Thoracic aorta (tissue), 2 donors: ENCODE measurements at places on chromosomes 2 and 18.
A peak's percentile ranks its signal among the peaks of the same experiment; 100 is the strongest.

DNA sequence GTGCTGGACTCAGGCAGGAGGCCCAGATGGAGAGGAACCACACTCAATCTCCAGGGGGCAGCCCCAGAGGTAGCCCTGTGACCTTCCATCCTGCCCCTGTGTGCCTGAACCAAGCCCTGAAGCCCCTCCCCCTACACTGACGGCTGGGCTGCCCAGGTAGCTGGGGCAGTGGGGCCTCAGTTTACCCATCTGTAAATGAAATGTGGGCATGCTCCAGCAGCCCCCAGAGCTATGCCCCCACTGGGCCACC lies 15.8 kb downstream of the CROCC2 start:
- no peak for DNase-seq

DNA sequence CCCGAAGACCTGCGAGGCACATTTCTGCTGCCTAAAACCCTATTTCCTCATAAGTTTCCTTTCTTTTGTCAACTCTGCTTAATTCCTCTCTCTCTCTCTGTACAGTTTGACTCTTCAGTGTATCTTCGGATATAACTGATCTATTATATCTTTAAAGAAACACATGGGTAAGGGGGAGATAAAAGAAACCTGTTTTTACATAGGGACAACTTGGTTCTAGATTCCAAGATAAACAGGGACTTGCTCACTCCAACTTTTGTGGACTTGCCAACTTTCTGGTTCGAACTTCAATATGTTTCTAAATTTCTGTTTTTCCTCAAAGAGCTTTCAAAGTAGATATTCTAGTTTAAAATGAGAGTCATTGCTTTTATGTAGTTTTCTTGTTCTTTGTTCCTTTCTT lies 182.7 kb upstream of the EPC2 start:
- no peak for DNase-seq

GRCh38 chr2:44705876-44706480 lies 235.5 kb upstream of the SIX3 start:
- DNase-seq = no peak

GRCh38 chr18:7749510-7749981 lies 182.4 kb downstream of the PTPRM start:
- DNase-seq = no peak

DNA sequence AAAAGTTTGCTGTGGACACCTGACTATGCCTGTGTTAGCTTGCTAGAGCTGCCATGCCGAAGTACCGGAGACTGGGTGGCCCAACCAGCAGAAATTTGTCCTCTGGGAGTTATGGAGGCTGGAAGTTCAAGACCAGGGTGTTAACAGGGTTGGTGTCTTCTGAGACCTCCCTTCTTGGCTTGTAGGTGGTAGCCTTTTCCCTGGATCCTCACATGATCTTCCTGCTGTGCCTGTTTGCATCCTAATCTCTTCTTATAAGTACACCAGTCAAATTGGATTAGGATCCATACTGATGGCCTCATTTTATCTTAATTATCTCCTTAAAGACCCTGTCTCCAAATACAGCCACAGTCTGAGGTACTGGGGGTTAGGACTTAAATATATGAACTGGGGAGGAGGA lies 845 bp downstream of the TMEM177 start:
- no peak for DNase-seq

DNA sequence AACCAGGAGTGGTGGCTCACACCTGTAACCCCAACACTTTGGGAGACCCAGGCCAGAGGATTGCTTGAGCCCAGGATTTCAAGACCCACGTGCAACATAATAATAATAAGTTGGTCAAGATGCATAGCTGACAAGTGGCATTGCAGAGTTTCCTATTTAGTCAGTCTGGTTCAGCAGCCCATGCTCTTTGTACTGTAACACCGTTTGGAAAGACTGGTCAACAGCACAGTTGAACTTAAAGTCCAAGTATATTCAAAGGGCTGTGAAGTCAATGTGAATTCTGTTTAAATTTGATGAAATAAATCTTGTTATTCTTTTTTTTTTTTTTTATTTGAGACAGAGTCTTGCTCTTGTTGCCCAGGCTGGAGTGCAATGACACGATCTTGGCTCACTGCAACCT lies 1.5 kb upstream of the TRMT61B start:
- no peak for DNase-seq

DNA sequence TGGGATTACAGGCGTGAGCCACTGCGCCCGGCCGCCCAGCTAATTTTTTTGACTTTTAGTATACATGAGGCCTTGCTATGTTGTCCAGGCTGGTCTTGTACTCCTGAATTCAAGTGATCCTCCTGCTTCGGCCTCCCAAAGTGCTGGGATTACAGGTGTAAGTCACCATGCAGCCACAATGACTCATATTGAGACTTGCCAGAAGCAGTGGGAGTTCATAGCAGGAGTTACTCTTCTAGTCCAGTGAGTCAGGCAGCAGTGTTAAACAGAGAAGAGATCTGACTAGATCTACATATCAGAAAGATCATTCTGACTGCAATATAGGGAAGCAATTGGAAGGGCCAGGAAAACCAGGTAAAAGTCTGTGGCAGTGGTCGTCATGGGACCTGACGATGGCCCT lies 1.5 kb upstream of the FLACC1 start:
- DNase-seq = no peak

DNA sequence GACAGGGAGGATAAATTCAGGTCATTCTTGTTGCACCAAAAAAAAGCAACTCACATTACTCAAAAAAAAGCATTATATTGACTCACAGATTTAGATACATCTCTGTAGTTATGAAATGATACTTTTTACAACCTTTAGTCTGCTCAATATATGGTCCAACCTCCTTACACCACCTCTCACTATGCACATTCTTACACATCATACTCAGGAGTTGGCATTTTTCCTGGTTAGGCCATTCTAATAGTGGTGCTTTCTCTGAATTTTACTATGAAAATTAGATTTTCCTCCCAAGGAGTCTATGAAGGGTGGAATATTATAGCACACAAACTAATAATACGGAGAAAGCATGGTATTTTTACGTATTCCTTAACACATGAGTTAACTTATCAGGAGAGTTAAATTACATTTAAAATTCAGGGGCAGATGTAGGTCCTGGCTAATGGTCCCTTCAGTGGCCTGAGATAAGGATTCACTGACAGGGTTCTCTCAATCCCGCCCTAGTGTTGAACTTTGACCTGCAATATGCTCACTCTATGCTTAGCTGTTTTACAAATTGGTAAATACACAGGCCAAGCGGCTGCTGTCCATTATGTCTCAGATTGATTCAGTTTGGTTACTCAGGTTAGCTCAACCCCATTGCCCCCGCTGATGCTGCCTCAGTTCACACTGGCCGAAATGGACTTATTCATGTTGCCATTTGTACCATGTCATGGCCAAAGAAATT lies 153.6 kb downstream of the NCKAP5 start:
- DNase-seq = no peak

DNA sequence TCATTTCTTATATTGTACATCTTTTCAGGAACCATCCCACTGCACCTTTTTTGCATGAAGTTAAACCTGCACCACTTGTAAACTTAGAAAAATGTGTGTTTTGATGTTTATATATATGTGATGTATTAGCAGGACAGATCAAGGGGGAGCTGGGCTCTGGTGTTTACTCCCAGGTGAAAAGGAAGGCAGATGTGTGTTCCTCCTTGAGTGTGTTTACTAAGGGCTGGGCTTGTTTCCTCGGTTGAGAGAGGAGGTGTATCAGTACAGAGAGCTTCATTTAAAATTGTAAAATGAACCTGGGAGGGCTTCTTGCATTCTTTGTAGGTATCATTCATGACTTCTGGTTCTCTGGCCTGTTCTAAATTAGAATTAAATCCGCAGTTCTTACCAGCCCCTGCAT lies 14.8 kb downstream of the LPIN1 start:
- DNase-seq = no peak

- DNase-seq = no peak
Measured at GRCh38 chr2:128516938-128517337, 198.3 kb upstream of the HS6ST1 start.

DNA sequence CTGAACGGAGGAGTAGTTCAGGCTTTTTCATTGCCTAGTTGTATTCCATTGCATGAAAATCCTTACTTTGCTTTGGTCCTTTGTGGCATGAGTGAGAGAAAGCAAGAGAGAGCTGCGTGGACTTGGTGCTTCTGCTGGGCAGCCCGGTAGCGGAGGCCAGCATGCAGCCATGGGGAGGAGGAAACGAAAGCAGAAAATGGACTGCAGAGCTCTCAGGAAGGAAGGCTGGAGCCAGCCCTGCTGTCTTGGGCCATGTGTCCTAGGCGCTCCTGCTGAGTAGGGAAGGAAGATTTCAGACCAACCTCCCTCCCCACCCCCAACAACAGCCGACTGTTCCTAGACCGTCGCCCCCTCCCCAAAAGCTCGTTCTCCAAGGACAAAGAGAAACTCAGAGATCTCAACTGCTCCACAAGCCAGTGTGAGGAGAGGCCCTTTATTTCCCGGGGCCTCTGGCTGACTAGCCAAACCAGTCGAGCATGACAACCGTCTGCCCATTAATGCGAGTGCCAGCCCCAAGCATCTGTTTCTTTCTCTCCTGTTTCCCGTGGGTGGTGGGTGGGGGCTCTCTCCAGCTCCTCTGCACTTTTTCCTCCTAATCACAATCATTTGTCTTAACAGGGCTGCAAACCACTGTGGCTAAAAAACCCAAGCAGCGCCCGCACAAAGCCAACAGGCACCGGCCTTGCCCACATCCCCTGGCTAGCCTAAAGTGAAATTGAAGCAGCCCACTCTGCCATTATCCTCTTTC lies 66.8 kb upstream of the FZD7 start:
- DNase-seq = no peak

DNA sequence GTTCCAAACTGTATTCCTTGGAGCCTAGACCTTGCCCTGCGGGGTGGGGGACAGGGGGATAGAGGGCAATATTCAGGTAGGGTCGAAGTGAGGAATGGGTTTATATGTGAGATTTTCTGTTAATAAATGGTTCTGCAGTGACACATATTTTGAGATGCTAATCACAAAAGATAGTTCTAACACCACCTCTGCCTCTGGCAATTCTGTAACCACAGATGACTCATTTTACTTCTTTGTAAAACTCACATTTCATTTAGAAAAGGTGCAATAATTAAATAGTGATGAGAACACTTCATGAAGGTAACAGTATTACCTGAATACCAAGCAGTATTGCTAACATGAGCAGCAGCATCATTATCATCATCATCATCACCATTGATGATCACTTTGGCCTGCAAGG lies 306.6 kb downstream of the SUCLG1 start:
- no peak for DNase-seq

GRCh38 chr2:159855557-159856061 lies 57.6 kb upstream of the CD302 start:
- no peak for DNase-seq

DNA sequence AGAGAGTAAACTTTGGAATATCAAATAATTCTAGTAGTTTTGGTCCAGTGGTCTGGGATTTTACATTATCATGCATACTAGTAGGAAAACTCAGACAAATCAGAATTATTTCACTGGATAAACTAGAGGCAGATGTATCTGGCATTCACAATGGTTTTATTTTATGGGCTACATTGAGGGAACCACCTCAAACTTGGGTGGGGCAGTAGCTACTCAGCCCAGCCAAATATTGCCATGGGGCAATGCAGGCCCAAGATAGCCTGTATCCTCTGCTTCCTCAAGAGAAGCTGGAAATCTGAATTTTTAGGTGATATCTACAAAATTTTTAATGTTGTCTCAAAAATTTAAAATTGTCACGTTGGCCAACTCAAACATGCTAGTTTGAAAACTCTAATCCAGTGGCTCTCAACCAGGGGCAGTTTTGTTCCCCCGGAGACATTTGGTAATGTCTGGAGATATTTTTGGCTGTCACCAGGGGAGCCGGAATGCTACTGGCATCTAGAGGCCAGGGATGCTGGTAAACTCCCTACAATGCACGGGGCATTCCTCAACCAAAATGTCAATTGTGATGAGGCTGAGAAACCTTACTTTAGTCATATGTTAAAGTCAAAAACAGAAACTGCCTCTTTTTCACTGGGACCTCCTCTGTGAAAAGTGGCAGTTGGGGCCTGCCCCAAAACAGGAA lies 172.8 kb upstream of the SPRED2 start:
- DNase-seq = peak; percentile 24

DNA sequence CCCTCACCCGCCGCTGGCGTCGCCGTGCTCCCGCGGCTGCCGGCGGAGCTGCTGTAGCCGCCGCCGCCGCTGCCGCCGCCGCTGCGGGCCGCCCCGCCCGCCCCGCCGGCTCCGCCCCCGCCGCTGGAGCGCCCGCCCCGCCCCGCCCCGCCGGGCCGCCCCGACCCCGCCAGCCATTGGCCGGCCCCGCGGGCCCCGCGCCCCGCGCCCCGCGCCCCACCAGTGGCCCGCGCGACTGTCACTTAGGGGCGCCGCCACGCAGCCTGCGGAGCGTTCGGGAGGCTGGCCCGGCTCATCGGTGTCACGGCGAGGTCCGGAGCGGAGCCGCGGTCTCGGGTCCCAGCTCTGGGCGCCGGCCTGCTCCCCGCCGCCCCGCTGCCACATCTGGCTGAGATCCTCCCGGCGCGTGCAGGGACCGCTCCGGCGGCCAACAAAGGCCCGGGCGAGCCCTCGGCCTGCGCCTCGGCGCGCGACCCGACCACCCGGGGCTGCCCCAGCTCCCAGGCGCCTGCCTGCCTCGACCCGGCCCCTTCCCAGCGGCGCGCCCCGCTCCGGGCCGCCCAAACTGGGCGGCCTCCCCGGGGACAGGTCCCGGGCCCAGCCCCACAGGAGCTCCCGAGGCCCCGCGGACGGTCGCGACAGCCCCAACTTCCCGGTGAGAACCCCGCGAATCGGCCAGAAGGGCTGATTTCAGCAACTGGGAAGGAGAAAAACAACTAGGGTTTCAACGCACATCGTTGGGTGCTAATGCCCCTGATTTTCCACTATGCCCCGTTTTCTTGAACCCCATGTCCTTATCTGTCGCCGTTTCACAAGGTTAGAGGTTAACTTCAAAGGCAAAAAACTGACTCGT lies at the start of gene MGAT4A:
TSS of gene MGAT4A (minus strand) at position 92 of the 853 bp plus-strand sequence. CDS start 4,800 bp downstream, outside the sequence.
- no peak for DNase-seq

DNA sequence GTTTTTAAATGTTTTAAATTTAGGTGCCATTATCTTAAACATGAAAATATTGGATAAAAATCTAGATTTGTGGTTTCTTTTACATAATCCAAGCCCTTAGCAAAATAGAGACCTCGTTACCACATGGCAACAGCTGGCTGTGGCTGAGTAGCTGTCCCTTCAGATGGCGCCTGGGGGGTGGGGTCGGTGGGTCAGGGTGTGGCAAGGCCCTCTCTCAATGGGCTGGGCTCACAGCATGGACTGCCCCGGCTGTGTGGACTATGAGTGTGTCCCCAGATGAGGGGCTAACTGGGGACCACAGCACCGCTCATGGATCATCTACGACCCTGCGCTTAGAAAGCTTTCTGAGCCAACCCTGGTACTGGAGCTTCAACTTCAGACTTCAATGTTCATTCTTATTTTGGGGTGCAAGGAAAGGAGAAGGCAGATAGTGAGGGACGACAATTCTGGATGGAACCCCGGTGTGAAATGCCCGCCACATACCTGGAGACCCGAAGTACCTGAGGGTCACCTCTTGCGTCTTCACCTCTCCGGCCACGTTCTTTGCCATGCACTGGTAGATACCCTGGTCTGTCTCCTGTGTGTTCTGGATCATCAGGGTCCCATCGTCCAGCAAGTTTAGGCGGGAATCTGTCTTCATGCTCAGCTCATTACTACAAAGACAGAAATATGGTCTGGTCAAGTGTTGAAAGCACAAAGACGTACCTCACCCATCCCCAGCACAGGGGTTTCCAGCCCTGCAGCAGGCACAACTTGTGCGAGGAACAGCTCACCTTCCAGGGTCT lies 71.0 kb downstream of the PXDN start:
- DNase-seq = no peak
